Nephron progenitor cell (in vitro differentiated cells): ENCODE measurements at places on chromosomes 5 and 9.

DNA sequence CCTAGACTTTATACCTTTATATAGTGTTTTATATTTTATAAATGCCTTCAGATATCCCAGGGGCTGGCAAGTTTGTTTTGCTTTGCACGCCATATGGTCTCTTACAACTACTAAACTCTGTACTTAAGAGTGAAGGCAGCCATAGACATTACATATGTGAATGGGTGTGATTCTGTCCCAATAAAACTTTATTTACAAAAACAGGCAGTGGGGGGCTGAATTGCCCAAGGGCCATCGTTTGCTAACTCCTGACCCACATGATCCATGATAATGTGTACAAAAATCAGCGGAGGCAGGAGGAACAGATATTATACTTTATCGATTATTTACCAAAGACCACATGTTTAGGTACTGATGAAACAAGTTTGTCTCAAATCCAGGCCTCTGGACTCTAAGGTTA lies 35.8 kb upstream of the ISCA1 start:
- no peak for DNase-seq
- H3K4me1 ChIP-seq: peaks cover 13% of the 10 kb centered on the region
- H3K4me3 ChIP-seq: no peak overlapping the region
- H3K27ac ChIP-seq: no peak overlapping the region
- H3K36me3 ChIP-seq: peaks cover 64% of the 10 kb centered on the region

DNA sequence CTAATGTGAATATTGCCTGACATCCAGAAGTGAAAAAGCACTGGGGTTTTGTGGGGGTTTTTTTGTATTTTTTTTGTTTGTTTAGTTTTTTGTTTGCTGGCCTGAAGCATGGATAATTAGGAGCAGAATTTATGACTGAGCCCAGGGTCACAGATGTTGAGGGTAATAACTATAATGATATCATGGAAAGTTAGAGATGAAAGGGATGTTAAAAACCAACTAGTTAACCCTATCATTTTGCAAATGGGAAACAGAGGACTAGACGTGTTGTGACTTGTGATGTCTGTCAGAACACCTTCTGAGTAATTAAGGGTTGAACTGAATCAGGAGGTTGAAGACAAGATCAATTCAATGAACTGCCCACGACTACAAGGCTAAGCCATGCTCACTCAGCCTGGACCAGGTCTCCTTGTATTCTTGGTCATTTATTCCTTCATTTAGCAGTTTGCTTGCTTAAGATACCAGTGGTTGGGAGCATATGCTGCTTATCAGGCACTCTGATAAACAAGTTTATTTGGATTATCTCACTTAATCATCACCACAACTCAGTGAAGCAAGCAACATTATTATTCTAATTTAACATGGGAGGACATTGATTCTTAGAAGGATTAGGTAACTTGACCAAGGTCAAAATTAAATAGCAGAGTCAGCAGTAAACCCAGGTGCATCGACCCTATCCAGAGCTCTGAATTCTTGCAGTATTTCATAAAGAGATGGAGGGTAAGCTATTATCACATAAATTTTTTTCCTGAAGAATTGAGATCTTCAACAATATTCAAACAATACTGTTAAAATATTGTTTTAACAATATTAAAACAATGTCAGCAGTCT lies 75.7 kb upstream of the PIK3R1 start:
- peaks cover 7% of the 10 kb centered on the region for H3K27me3 ChIP-seq
- H3K27ac ChIP-seq: no peak overlapping the region
- H3K36me3 ChIP-seq: peaks cover 8% of the 10 kb centered on the region

- no peak for DNase-seq
- peaks cover 4% of the 10 kb centered on the region for H3K4me1 ChIP-seq
- no peak overlapping the region for H3K4me3 ChIP-seq
- no peaks in the 10 kb centered on the region for H3K36me3 ChIP-seq
Measured at GRCh38 chr9:6735422-6735821, 22.4 kb upstream of the KDM4C start.

DNA sequence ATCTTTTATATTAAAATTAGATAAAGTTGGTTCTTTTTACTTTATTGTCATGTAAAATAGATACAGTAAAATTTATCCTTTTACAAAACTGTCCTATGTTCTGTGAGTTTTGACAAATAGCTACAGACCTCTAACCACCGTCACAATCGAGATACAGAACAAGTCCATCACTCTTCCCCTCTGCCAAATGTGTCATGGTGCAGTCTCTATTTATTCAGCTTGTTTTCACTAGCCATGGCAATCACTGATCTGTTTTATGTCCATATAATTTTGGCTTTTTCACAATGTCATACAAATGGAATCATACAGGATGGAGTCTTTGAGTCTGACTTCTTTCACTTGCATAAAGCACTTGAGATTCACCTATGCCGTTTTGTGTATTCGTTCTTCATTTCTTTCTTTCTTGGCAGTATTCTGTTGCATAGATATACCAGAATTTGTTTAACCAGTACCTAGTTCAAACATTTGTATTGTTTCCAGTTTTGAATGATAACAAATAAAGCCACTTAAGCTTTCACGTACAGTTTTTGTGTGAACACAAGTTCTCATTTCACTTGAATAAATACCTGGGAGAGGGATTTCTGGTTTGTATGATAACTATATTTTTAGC lies 273.2 kb upstream of the MPDZ start:
- no peaks in the 10 kb centered on the region for H3K4me1 ChIP-seq
- H3K4me3 ChIP-seq: no peak overlapping the region
- no peak overlapping the region for H3K27ac ChIP-seq

DNA sequence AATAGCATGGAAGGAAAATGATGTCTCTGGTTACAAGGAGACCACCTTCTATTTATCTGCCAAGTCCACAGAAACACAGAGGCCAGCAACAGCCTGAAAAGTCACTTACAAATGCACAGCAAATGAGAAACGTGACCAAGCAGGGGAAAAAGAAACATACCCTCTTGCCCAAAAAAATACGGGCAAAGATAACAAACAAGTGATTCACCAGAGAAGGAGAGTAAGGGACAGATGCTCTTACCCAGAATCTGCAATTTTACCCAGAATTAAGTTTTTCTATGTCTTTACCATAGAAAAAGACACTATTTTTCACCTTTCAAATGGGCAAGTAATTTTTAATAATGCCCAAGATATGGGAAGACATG lies 28.1 kb downstream of the CAMSAP1 start:
- peak overlapping the region; percentile 73 for H3K27ac ChIP-seq
- H3K36me3 ChIP-seq: peaks cover 32% of the 10 kb centered on the region
- H3K27me3 ChIP-seq: no peaks in the 10 kb centered on the region
- H3K4me1 ChIP-seq: peaks cover 55% of the 10 kb centered on the region

GRCh38 chr5:41821051-41821450 lies 49.2 kb downstream of the OXCT1 start:
- H3K4me1 ChIP-seq: no peaks in the 10 kb centered on the region
- H3K27me3 ChIP-seq: no peaks in the 10 kb centered on the region
- H3K27ac ChIP-seq: no peak overlapping the region
- H3K36me3 ChIP-seq: peaks cover 21% of the 10 kb centered on the region

GRCh38 chr9:89621676-89622075 lies 16.9 kb downstream of the GADD45G start:
- no peak for DNase-seq
- peaks cover 12% of the 10 kb centered on the region for H3K27me3 ChIP-seq
- no peak overlapping the region for H3K27ac ChIP-seq
- peaks cover 64% of the 10 kb centered on the region for H3K4me1 ChIP-seq

DNA sequence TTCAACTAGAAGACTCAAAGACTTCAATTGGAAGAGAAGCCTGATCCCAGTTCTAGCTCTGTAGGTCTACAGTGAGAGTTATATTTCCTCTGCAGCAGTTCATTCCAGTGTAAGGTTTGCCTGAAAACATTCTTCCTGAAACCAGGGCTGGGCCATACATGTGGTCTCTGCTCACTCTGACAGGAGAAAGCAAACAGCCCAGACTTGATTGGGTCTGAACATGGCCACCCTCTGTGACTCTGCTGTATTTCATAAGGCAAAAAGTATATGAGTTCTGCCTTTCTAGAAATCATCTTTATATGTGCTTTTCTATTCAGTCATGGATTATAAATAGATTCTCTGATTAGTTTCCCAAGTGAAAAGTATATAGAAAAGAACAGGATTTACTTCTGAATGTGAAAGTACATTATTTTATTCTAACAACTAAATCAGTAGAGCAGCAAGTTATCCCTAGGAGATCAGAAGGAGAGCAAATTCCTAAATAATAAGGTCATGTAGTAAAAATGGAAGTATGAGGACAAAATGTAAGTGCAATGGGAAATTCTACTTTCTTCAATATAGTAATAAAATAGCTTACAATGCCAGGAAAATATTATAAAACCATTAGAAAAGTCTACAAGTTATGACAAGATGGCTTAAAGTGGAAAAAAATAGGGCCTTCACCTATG lies 144.3 kb downstream of the EFNA5 start:
- H3K27ac ChIP-seq: no peak overlapping the region
- no peaks in the 10 kb centered on the region for H3K27me3 ChIP-seq
- H3K36me3 ChIP-seq: no peaks in the 10 kb centered on the region

- H3K4me3 ChIP-seq: no peak overlapping the region
- H3K27ac ChIP-seq: no peak overlapping the region
- peaks cover 34% of the 10 kb centered on the region for H3K36me3 ChIP-seq
- peaks cover 4% of the 10 kb centered on the region for H3K27me3 ChIP-seq
Measured at GRCh38 chr9:125476645-125477044, 215.0 kb downstream of the GAPVD1 start.
